Vagina (tissue), 2 donors: ENCODE measurements at places on chromosomes 4 and X.

DNA sequence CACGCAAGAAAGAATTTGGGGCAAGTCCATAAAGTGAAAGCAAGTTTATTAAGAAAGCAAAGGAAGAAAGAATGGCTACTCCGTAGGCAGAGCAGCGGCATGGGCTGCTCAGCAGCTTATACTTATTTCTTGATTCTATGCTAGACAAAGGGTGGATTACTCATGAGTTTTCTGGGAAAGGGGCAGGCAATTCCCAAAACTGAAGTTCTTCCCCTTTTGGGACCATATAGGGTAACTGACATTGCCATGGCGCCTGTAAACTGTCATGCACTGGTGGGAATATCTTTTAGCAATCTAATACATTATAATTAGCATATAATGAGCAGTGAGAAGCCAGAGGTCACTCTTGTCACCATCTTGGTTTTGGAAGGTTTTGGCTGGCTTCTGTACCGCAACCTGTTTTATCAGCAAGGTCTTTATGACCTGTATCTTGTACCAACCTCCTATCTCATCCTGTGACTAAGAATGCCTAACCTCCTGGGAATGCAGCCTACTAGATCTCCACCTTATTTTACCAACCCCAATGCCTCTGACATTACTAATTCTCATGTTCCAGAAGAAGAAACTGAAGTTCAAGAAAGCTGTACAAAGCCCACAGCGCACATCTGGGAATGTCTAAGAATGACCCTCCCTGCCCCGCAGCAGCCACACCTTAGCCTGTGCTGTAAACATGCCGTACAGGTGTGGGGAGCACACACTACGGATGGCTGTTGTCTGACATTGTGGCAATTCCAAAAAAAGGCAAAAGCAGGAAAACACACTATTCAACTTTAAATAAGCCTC lies 18.6 kb downstream of the RXFP1 start:
- no peak overlapping the region for H3K4me3 ChIP-seq
- no peaks in the 10 kb centered on the region for H3K4me1 ChIP-seq
- no peak for DNase-seq

- no peak for DNase-seq
- no peaks in the 10 kb centered on the region for H3K4me1 ChIP-seq
- no peaks in the 10 kb centered on the region for H3K36me3 ChIP-seq
- no peak overlapping the region for H3K27ac ChIP-seq
These were observed 351.9 kb downstream of the PCDH18 start for GRCh38 chr4:137180349-137180748.

- peaks cover 24% of the 10 kb centered on the region for H3K27me3 ChIP-seq
- H3K4me1 ChIP-seq = peaks cover 38% of the 10 kb centered on the region
- no peak overlapping the region for H3K27ac ChIP-seq
- H3K36me3 ChIP-seq = no peaks in the 10 kb centered on the region
- H3K4me3 ChIP-seq = no peak overlapping the region
- DNase-seq = no peak
These were observed 4.6 kb downstream of the NKX6-1 start for GRCh38 chr4:84494531-84494930.

- H3K27ac ChIP-seq = no peak overlapping the region
- no peaks in the 10 kb centered on the region for H3K27me3 ChIP-seq
- H3K36me3 ChIP-seq = no peaks in the 10 kb centered on the region
- peaks cover 5% of the 10 kb centered on the region for H3K4me1 ChIP-seq
- no peak for DNase-seq
These were observed 64.3 kb downstream of the LRBA start for GRCh38 chr4:150950657-150951288.

- H3K4me1 ChIP-seq = no peaks in the 10 kb centered on the region
- H3K4me3 ChIP-seq = no peak overlapping the region
- no peaks in the 10 kb centered on the region for H3K36me3 ChIP-seq
- H3K27ac ChIP-seq = no peak overlapping the region
These were observed 5.1 kb upstream of the RPS3A start for GRCh38 chr4:151094290-151094751.

- no peaks in the 10 kb centered on the region for H3K27me3 ChIP-seq
- peak overlapping the region; percentile 43 for H3K27ac ChIP-seq
- no peak for DNase-seq
- peaks cover 7% of the 10 kb centered on the region for H3K4me1 ChIP-seq
- H3K4me3 ChIP-seq = no peak overlapping the region
These were observed 1.9 kb downstream of the BCORL1 start for GRCh38 chrX:129984111-129984958.
